Omental fat pad (tissue), 4 donors: ENCODE measurements at places on chromosomes 7 and 10. TPM values are rescaled to one million over a fixed set of nuclear protein-coding genes. Genes with fewer than 3 reads are reported as not detected.

DNA sequence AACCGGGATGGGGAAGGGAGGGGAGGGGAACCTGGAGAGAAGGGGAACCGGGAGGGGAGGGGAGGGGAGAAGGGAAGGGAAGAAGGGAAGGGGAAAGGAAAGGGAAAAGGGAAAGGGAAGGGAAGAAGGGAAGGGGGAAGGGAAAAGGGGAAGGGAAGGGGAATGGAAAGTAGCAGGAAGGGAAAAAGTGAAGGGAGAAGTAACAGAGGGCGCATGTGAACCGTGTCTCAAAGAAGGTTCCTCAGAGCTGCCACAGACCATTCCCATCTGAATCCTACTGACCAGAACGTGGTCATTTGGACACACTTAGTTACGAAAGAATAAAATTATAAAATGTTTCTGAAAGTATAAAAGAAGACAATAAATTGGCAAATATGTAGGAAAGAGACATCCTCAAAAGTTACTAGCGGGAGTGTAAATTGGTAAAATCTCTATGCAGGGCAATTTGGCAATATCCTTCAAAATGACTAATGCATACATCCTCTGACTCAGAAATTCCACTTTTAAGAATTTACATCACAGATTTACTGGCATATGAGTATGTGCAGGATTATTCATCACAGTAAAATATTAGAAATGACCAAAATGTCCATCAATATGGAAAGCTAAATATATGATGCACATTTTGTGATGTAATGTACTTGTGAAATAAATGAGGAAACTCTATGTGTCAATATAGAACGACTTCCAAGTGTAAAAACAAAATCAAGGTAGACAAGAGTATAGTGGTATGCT is 12.9 kb downstream of the C10orf67 start:
- DNase-seq: no peak

- no peak for DNase-seq
These were observed 93.8 kb downstream of the GAD2 start for GRCh38 chr10:26310361-26310760.

- DNase-seq: no peak
These were observed 123.1 kb upstream of the EEPD1 start for GRCh38 chr7:36029853-36030515.

DNA sequence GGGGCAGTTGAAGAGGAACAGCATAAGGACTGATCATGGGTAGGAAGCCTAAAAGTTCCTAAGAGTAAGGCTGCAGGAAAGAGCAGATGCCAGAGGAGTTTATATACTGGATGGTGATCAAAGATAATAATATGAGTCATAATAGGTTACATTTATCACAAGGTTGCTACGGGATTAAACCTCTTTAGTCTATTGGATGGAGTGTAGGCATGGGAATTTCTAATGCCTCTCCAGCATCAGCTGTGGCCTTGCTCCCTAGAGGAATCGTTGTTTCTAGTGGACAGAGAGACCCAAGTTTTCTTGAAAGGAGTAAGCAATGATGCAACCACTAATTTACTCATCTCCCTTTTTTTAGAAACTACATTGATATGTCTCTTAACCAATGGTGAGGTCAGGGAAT is 213.4 kb downstream of the GPR37 start:
- DNase-seq: no peak

- DNase-seq: no peak
These were observed 41.2 kb upstream of the VCL start for GRCh38 chr10:73956476-73957359.

- no peak for DNase-seq
These were observed 30.5 kb downstream of the CDH23 start for GRCh38 chr10:71427246-71427645.

CLEC2L gene
- total RNA-seq: not detected

DNA sequence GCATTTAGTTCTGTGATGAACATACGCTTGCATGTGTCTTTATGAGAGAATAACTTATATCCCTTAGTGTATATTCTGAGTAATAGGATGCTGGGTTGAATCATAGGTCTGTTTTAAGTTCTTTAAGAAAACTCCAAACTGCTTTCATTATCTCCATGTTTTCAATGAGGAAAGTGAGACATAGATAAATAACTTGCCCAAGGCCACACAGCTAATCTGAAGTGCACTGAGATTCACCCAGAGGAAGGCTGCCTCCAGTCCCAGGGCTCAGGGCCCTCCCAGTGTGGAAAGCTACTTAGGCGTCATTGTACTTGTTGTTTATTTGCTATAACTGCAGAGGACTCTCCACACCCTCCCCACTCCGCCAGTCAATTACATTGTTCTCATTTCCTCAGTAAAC is 126.7 kb downstream of the INHBA start:
- DNase-seq: no peak

SPDYE16 gene
- not detected for total RNA-seq

HOXA1 gene
- total RNA-seq: 0.75 TPM

GRCh38 chr7:114432703-114433102 is 18.1 kb downstream of the FOXP2 start:
- DNase-seq: no peak

- no peak for DNase-seq
These were observed 47.9 kb upstream of the FOXK1 start for GRCh38 chr7:4634166-4634565.

- no peak for DNase-seq
These were observed 106.7 kb downstream of the PTPRE start for GRCh38 chr10:128013626-128014025.

- no peak for DNase-seq
These were observed 66.2 kb upstream of the NME8 start for GRCh38 chr7:37782166-37782565.

UBTD1 gene
- total RNA-seq: 20.9 TPM

FAM204A gene
- 45.6 TPM for total RNA-seq

DNA sequence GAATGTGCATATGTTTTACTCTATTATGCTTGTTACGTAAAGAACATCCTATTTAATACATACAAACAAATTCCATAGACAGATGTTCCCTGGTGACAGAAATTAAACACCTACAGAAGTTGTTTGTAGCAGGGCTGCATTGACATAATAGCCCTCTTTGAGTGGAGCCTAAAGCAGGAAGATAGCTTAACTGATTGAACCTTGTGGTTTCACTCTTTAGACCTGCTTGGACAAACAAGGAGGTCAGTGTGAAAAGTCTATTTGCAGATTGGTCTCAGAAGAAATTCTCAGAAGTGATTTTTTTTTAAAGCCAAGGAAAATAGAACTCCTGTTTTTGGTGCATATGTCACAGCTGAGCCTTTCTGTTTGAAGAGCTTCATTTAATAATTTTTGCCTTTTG is 121.3 kb downstream of the PPP1R9A start:
- no peak for DNase-seq

DNA sequence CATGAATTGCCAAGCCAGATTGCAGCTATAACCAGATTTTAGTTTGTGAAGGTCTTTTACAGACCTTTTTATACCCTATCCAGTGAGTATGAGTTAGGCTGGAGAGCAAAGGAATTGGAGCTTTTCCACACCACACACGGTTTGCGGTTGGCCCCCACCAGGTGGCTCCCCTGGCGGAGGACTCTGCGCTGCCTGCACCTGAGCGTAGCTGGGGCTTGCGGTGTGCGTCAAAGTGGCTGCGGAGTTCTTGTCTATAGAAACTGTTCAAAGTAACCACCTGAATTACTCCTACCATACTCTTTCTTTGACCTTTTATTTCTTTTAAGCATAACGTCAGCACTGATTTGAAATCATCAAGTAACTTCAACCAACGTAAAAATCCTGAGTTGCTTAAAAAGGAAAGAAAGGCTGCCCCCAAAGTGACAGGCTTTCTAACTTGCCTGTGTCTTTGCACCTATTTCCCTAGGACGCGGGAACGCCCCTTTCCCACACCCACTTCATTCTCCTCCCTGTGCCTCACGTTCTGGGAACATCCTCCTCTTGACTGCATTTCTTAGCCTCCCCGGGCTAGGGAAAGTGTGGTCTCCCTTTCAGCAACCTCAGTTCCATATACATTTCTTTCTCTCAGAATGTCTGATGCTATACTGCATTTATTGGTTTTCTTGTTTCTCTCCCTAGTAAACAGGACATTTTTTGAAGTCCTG is 47.6 kb upstream of the TMEM72 start:
- no peak for DNase-seq

GRCh38 chr10:79358811-79359210 is 11.5 kb downstream of the PPIF start:
- DNase-seq: no peak

CCDC201 gene
- total RNA-seq: not detected

TFEC gene
- total RNA-seq: 7.3 TPM

GRCh38 chr10:70378122-70378521 is 4.3 kb downstream of the LRRC20 start:
- DNase-seq: no peak

CAMK2B gene
- 0.48 TPM for total RNA-seq

WIPF3 gene
- total RNA-seq: 0.24 TPM

HYCC1 gene
- 54.5 TPM for total RNA-seq

GRCh38 chr10:97028126-97028831 is 157.5 kb downstream of the SLIT1 start:
- DNase-seq: no peak

FFAR4 gene
- 3.0 TPM for total RNA-seq

DNA sequence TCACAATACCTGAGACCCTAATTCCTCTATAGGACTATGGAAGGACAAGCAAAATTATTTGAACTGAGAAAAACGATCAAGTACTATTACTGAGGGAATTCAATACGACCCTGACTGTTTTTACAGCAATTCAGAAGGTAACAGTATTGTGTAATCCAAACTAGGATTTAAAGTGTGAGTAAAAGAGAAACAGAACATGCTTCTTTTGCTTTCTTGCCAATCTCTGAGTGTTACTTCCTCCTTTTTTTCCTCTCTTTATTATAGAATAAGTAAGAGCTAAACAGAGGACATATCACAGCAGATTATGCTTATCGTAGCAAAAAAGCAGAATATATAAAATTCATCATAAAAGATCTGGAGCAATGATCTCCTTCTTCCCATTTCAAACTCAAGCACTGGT is 292.1 kb downstream of the THSD7A start:
- DNase-seq: no peak

NUTM2D gene
- 2.7 TPM for total RNA-seq

CCDC172 gene
- total RNA-seq: not detected

CFAP69 gene
- total RNA-seq: 12.5 TPM

IQUB gene
- total RNA-seq: 1.6 TPM

DNA sequence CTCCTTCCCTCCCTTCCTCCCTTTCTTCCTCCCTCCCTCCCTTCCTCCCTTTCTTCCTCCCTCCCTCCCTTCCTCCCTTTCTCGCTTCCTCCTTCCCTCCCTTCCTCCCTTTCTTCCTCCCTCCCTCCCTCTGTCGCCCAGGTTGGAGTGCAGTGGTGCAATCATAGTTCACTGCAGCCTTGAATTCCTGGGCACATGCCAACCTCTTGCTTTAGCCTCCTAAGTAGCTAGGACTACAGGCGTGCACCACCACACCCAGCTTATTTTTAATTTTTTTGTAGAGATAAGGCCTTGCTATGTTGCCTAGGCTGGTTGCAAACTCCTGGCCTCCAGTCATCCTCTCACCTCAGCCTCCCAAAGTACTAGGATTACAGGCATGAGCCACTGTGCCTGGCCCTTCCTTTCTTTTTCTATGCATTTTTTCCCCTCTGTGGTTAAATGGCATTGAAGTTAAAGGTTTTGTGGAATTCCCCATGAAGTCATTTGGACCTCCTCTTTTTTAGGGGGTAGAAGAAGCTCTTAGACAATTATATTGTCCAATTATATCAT is 9.6 kb downstream of the KLHDC10 start:
- DNase-seq: no peak

ATXN7L1 gene
- 19.5 TPM for total RNA-seq

HEPACAM2 gene
- total RNA-seq: not detected

ODAD2 gene
- not detected for total RNA-seq

LRRN3 gene
- total RNA-seq: 2.7 TPM

DNA sequence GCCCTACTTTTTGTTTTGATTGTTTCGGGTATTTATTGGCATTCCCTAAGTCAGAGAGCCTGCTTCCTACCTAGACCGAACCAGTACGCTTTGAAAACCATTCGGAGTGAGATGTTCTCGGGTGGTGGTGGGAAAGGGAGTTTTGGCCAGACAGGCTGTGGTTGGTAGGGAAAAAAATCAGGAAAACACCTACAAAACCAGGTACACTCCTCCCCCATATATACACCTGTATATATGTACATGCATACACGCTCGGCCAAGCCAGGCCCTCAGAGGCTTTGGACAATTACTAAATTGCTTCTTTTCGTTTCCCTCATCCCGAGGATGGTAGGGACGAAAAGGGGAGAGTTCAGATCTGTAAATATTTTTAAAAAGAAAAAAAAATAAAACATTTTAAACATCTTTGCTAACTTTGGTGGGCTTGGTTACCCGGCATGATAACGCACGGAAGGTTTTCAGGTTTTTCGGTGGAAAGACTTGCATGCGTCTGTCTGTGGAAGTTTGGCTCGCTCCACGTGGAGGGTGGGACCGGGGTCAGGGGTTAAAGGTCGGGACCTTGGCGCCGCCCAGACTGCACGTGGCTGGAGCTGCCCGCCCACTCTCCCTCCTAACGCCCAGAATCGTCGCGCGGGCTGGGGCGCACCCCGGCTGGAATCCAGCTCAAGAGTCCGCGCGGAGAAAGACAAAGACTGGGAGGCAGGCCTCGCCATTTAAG is 2.5 kb downstream of the HMX2 start:
- DNase-seq: no peak

GRCh38 chr7:128591705-128592104 is 80.4 kb upstream of the GARIN1A start:
- DNase-seq: no peak

CYP3A5 gene
- 92.0 TPM for total RNA-seq

- DNase-seq: no peak
These were observed 2.3 kb downstream of the FBXO24 start for GRCh38 chr7:100588438-100588837.

DNA sequence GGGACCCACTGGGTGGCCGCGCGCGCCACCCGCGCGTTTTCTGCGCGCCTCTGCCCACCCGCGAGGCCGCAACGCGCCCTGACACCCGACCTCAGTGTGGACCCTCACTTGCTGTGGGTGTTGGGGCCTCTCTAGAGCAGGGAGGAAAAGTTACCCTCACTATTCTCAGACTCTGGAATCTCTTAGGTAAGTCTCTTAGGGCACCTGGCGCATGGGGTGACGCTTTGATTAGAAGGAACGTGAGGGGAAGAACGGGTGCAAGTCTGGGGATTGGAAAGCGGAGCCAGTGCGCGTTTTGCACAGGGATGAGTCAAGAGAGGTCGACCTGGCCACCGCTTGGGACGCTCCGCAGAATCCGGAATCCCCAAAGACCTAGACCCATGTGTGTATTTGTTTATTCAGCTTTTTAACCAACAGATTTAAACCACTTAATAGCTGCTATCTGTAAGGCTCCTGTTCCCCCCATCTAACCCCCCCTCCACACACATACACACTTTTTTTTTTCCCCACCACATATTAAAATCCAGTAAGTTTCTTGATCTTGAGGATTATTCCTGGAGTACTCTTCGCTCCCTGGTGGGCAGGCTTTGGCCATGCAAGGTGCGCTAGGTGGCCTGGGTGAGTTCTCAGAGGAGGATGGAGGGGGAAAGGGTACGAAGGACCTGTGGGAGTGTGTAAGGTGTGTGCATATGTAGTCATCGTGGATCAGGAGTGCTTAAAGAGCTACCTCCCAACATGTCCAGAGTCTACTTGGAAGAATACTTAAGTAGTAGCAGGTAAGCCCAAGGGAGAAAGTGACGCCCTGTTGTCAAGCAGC is 169.1 kb upstream of the PPP1R3A start:
- no peak for DNase-seq
